ENCODE measurements at places on chromosomes 4 and X.
A peak's percentile ranks its signal among the peaks of the same experiment; 100 is the strongest.

DNA sequence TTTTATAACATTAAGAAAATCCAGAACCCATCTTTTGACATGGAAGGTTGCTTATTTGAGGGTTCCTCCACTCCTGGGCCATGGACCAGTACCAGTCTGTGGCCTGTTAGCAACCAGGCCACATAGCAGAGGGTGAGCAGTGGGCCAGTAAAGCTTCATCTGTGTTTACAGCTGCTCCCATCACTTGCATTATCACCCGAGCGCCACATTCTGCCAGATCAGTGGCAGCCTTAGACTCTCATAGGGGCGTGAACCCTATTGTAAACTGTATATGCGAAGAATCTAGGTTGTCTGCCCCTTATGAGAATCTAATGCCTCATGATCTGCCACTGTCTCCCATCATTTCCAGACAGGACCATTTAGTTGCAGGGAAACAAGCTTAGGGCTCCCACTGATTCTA is 58.6 kb downstream of the NDST4 start:
- DNase-seq, result no peak

DNA sequence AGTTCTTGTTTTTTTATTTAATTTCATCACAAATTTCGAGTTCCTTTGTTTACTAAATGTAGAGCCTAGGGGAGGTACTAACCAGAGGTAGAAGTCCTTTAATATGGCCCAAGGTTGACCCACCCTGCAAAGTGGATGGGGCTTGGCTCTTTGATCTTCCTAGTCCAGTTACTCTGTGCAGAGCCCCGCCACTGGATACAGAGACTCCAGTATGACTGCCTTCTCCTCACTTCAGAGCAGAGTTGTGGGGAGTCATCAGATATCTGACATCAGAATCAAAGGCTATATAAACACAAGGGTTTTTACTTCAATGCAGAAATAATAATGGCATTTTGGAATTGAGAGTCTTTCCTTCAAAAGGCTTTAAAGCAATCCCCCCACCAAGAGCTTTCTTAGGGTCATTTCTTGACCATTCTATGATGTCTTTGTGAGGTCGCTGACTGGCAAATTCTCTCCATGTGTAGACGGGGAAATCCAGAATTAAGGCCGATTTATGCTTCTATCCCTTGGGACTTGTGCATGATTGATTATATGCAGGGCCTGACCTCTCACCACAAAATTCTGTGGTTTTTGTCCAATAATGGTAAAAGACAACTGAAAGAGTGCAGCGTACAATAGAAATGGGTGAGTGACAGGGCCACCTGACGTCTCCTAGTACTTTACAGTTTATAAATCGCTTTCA is 88.3 kb upstream of the CITED1 start:
- no peak for DNase-seq

- no peak for DNase-seq
Measured at GRCh38 chr4:99135541-99136162, 8.4 kb downstream of the ADH4 start.

GRCh38 chr4:244471-244870 is 60.8 kb downstream of the ZNF732 start:
- peak; percentile 29 for DNase-seq

DNA sequence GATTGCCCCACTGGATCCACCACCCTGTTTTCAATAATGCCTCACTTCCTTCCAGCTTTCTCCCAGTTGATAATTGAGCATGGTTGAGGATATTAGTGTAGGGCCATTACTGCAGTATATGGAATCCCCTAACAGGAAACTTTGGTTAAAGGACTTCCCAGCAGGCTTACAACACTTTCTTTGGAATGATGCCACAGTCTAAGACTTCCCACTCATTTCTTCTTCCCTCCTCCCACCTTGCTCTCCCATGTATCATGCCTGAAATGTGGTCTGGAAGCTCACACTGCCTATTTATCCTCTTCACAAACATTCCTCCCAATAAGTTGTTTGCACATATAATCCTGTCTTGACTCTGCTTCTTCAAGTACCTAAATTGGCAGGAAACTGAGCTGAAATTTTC is 863.3 kb downstream of the CENPC start:
- DNase-seq, result no peak

DNA sequence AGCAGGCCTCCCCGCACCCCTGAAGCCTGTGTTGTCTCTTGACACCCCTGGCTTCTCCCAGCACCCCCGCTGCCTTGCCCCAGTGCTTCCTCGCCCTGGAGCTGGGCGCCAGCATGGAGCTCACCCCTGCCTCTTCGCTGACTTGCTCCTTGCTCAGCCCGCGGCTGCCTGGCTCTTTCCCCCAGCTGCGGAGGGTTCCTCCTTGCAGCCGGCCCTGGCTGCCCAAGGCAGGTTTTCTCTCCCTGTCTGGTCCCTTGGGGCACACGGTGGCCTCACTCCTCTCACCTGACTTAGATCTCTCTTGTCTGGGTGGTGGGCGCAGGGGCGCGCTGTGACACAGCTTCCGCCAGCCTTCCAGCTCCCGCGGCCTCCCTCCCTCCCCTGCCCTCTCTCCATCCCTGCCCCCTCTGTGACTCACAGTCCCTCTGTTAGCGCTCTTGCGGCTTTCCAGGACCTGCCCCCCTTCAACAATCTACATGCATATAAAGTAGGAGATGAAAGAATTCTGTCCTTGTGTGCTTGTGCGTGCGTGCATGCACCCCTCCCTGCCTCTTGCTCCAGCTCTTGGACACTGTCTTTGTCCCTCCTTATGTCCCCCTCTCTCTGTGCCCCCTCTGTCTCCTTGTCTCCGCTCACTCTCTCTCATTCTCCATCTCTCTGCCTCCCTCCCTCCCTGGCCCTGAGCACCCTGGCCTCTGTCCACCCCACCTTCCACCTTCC is 2.2 kb downstream of the PLXNB3 start:
- no peak for DNase-seq

DNA sequence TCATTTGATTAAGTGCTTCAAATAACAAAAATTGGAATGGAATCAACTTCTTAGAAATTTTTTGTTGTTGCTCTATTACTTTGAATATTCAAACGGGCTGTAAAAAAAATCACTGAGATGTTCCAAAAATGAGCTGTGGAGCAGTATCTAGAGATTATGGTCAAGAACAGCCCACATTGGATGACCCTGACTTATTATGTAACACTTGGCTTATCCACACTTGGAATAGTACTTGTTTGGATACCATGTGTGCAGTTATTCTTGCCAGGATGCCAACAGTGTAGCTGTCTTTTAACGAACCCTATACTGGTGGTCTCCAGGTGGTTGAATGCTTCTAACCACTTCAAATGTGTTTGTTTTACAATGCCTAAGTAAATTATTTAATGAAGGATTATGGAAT is 64.9 kb upstream of the CAMK2D start:
- DNase-seq, result no peak

DNA sequence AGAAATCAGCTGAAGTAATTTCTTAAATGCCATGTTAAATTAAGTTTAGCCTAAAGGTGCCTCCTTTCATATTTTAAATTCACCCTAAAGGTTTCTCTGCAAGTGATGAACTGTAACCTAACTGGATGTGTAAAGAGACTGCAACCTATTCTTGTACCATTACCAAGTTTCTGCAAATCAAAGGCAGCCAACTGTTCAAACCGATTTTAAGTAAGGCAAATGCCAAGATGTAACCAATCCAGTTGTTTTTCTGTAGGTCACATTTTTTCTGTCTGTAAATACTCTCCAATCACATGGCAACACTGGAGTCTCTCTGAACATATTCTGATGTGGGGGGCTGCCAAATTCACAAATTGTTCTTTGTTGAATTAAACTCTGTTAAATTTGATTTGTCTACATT is 42.4 kb upstream of the FGF2 start:
- no peak for DNase-seq

DNA sequence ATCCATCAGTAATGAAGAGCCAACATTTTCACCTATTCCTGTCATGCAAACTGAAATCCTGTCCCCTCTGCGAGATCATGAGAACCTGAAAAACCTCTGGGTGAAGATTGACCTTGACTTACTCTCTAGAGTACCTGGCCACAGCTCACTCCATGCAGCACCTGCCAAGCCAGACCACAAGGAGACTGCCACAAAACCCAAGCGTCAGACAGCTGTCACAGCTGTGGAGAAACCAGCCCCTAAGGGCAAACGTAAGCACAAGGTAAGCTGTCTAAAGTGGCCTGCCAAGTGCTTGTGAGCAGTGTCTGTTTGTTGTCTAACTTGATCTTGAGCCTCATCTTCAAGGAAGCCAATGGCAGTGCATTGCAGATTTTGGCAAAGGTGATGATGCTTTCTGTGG is 455.9 kb downstream of the AFF2 start:
- no peak for DNase-seq

DNA sequence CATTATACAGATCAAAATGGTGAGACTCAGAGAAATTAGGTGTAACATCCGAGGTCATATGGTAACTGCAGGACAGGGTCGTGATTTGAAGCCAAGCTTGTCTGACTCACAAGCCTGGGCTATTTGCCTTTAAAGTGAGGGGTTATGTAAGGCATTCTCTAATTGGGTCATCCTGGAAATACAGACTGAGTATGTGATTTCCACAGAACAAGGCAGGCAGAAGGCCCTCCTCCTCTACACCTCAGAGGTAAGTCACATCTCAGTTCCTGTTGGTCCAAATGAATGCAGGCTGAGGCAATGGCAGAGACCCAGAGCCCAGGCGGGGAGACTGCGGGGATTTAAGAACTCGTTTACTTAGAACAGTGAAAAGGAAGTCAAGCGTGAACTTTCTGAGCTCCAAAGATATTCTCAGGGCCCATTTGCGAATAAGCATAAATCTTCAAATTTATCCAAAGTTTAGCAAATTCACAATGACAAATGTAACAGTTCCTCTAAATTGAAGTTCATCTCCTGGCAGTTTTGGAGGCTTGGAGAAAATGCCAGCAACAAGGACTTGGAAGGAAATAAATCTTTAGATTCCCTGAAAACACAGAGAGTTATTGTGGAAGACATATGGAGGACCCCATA is 153.3 kb downstream of the LDB2 start:
- no peak for DNase-seq

GRCh38 chr4:27154706-27155105 is 294.1 kb downstream of the STIM2 start:
- no peak for DNase-seq

DNA sequence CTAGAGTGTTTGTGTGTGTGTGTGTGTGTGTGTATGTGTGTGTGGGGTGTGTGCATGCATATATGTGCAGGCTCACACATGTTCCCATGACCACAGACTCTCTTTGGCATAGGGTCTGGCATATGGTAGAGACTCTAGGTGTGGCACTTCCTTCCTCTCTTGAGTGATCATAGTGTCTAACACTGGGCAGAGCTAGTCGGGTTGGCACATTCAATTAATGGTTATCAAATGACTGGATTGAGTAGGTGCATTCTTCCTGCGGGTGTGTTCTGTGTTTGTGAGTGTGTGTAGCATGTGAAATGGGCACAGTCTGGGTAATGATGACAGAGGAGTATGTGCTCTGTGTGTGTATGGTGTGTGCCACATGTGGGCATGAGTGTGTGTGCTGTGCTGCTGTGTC is 106.5 kb downstream of the EFNB1 start:
- no peak for DNase-seq

- DNase-seq, result no peak
Measured at GRCh38 chrX:13164611-13165010, 120.2 kb upstream of the FAM9C start.

DNA sequence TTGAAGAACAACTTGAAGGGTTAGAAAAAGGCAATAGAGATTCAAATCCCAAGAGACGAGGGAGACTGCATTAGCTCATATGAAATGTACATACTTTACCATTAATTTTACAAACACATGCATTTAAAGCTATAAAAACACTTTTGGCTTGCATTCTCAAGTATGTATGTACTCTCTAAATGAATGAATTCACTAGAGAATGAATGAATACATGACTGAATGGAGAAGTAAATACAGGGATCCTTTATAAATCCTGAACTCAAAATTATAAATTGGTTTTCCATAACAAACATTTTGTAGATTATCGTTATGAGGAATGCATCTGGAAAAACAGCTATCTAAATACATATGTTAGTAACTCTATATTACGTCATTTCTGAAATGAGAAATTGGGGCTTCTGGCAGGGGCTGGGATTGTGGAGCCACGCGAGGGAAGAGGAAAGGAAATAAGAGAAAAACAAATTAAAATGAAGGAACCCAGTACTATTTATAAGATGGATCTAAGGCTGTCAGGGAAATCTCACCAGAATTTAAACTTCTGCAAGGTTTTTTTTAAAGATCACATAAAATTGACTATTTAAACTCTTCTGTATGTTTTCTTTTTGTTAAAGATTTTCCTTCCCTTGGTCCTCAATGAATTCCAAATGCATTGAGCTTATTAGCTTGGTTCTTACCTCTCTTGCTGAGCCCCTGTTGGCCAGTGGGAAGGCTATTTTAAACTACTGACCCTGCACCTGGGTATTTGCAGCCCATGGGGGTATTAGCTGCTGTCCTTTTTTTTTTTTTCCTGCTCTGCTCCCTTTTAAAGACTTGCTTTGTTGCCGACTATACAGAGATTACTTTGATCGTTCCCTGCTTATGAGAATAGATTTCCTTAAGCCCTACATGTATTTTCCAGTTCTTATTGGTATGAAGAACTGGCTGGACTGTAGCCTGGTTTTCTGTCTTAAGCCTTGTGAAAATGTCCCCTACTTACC is 207.8 kb downstream of the ADGRL3 start:
- DNase-seq, result no peak

GRCh38 chr4:148081745-148082144 is 349.9 kb downstream of the ARHGAP10 start:
- DNase-seq, result no peak

DNA sequence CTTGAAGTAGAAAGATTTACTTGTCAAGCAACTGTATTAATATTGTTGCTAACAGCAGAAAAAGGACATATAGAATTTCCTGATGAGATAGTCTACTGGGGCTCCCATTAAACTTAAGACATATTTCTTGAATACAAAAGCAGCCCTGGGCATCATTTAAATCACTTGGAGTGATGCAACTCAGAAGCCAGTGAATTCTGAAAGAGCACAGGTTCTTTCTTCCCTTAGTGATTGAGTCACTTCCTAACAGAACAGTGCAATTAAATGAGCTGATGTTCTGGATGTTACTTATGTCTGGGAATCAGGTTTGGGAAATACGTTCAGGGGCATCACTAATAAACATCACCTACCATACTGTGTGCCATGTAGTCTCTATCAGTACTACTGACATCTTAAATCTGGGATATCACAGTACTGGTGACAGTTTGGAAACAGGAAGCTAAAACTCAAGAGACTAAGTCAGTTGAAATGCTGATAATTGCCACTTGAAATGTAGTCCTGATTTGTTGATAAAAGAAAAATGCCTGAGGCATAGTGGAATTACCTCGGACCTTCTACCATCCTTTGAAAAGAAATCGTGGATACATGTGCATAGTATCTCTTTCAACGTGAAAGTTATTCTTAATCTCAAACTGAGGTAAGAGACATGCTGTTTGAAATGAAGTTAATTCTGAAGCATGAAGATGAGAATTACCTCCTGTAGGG is 249.2 kb upstream of the GPRIN3 start:
- DNase-seq, result no peak

- no peak for DNase-seq
Measured at GRCh38 chr4:145886871-145887240, 51.8 kb downstream of the ZNF827 start.

DNA sequence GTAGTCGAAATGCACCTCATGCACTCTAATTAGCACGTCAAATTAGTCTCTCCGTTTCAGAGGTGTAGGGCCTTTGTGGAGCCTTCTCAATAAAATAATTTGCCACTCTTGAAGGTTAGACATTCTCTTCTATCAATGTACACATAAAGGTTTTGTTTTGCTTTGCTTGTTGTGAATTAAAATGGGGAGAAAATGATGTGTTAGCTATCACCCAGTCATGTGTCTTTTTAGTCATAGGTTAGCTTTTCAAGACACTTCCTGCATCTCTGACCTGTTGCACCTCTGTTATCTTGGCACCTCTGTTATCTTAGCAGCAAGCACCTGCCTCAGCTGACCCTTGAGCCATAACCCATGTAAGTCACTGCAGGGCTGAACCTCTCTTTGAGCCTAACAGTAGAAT is 936 bp downstream of the TMEM144 start:
- no peak for DNase-seq

All from stimulated activated CD4-positive, alpha-beta T cell treated with anti-CD3 and anti-CD28 coated beads, Interleukin-1b, Interleukin-23, amount 100 ng/mL, for 1 hour (primary cell).